Body of pancreas (tissue), 4 donors: ENCODE measurements at places on chromosomes 3 and 15.

DNA sequence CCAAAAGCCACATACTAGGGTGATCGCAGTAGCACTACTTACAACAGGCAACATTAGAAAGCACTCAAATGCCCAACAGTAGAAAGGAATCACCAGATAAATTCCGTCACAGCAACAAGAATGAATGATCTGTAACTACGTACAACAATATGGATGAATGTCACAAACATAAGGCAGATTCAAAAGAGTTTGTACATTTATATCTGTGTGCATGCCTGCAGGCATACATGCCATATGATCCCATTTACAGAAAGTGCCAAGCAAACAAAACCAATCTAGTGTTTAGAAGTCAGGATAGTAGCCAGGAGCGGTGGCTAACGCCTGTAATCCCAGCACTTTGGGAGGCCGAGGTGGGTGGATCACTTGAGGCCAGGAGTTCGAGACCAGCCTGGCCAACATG lies 3.5 kb downstream of the IL17RB start:
- DNase-seq = no peak

DNA sequence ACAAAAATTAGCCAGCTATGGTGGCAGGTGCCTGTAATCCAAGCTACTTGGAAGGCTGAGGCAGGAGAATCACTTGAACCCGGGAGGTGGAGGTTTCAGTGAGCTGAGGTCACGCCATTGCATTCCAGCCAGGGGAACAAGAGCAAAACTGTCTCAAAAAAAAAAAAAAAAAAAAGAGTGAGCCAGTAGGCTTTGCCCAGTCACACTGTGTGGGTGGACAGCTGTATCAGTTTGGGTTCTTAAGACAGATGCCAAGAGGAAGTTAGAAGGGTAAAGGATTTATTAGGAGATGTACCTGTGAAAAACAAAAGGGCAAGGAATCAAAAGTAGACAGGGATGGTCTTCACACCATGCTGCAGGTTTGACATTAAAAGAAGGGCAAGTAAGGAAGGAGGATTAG lies 86.1 kb upstream of the CGNL1 start:
- DNase-seq = no peak

DNA sequence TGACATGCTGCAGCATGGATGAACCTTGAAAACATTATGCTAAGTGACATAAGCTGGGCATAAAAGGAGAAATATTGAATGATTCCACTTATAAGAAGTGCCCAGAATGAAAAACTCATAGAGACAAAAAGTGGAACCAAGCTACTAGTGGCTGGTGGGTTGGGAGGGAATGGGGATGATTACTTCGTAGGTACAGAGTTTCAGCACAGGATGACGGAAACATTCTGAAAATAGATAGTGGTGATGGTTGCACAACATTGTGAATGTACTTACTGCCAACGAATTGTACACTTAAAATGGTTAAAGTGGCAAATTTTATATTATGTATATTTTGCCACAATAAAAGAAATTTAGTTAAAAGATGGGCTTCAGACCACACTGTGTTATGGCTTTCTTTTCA lies 93.6 kb downstream of the RPLP1 start:
- DNase-seq = no peak

DNA sequence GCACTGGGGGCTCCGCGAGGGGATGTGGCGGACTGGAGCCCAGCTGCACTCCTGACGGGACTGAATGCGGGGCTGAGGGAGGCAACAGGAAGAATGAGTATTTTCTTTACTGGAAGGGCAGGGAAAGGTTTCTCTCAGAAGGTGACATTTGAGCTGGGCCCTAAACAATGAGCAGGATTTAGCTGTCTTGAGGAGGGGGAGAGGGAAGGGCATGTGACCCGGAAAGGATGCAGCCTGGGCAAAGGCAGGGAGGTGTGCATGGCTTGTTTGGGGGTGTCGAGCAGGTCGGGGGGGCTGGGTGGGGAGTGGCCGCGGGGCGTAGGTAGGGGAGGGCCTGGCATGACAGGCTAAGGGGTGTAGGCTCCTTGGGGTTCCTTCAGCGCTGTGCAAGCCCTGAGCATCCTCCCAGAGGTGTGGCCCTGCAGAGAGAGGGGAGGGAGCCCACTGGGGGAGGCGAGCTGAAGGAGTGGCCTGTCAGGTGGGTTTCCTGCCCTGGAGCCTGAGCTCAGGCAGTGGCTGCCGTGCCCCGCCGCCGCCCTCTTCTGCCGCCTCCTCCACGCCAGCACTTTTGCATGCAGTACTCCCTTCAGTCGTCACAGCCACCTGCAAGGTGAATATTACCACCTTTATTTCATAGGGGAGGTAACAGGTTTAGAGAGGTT lies 17.2 kb upstream of the ANKDD1A start:
- no peak for DNase-seq

DNA sequence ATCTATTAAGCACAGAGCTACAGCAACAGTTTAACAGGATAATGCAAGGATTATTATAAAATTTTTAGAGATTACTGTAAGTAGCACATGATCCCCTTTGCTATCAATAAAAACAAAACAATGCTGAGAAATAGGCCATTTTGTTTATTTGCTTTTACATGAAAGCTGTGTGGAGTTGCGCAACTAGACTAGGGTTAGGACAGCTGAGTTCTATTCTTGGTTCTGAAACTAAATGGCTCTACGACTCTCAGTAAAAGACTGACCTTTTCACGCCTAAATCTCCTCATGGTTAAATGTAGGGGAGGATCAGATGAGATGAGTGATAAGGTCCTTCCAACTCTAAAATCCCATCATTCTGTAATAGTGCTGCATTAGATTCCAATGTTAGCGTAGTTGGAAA lies 25.0 kb downstream of the KCNMB2 start:
- DNase-seq = no peak

GRCh38 chr3:127260826-127261555 lies 26.9 kb downstream of the PRR20G start:
- DNase-seq = no peak

- DNase-seq = peak; percentile 84
These were observed 620 bp downstream of the ABHD5 start for GRCh38 chr3:43691120-43691995.

- peak; percentile 90 for DNase-seq
These were observed 257.6 kb upstream of the GOLGA6L4 start for GRCh38 chr15:83977992-83978391.

- no peak for DNase-seq
These were observed 1060.4 kb downstream of the ZPLD1 start for GRCh38 chr3:103495186-103495585.

- no peak for DNase-seq
These were observed 37.8 kb upstream of the MUC4 start for GRCh38 chr3:195849322-195850074.

GRCh38 chr3:172129850-172130716 lies 90.7 kb downstream of the FNDC3B start:
- peak; percentile 86 for DNase-seq

GRCh38 chr3:127953091-127954035 lies 38.3 kb downstream of the KBTBD12 start:
- no peak for DNase-seq

GRCh38 chr15:42138968-42139386 lies 17.5 kb downstream of the PLA2G4F start:
- DNase-seq = no peak

DNA sequence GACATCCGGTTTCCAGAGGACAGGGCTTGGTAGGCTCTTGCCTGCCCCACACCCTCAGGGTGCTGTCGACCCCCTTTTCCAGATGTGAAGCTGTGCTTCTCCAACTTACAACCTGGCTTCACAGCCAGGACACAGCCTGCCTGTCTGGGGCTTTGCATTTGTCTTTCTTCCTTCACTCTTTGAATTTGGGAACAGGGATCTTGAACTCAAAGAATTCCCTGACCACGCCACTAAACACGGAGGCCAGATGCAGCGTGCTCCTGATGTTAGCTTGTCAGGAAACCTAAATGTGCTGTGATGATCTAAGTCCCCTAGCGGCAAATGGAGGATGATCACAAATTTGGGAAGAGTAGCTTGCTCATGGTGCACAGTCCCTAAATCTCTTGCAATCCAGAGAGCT lies 244.8 kb upstream of the RGMA start:
- DNase-seq = no peak

DNA sequence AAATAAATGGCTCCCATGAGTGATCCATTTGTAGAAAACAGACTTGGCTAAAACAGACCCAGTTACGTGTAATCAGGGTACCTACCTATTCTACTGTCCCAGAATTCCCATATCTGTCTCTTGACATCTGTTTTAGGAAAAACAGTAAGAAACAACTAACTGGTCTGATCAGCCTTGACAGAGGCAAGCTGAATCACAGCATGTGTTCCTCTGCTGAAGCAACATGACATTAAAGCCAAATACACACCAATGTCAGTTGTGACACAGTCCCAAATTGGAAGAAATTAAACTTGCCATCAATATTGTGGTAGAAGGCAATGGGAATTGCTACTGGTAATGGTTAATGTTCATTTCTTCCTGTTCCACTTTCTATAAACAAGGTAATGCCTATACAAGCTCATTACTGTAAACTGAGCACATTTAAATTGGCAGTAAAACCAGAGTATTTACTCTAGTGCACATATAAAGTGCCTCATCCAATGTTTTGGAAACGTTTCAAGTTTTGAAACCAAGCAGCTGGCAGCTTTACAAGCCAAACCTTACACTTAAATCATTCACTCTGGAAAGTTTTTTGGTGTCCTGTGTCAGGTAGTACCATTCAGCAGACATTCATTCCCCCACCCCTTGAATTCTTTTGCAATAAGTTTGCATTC lies 27.0 kb downstream of the ALDH1A2 start:
- DNase-seq = no peak

- peak; percentile 49 for DNase-seq
These were observed 62.3 kb downstream of the MTHFS start for GRCh38 chr15:79834495-79834894.

DNA sequence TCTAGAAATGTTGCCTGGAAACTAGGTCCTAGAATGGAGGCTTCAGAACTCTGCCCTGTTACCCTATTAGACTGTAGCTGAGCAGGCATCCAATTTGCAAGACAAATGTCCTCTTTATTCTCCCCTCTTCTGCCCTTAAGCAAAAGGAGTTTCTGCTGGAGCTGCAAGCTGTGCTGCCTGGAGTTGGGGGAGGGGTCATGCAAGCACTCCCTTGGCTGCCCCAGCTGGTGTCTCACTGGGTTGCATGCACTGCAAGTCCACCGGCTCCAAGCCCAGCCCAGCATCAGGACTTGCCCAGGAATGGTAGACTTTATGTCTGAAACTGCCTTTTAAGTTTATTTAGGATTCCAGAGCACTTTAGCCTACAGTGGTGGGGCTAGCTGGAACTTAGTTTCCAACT lies 15.7 kb upstream of the RBP2 start:
- DNase-seq = no peak

GRCh38 chr3:150917951-150918350 lies 12.7 kb upstream of the MINDY4B start:
- DNase-seq = no peak

- no peak for DNase-seq
These were observed 73.1 kb upstream of the SLCO3A1 start for GRCh38 chr15:91780387-91780786.

DNA sequence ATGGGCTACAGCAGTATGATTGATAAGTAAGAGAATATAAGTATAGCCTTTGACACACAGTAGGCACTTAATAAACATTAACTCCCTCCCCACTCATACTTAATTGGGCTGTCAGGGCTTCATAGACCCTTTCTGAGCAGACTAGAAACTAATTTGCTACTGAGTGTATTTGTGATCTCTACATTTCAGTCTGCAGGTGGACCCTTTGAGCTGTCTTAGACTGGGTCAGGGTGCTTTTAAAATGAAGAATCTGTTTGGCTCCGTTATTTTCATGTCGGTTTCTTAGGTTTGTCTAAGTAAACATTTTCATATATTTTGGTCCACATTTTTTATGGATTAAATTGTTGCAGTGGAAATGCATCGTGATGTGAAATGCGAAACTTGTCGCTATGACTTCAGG lies 50.3 kb upstream of the SELENOK start:
- DNase-seq = no peak
